ENCODE measurements at places on chromosomes 12 and 14. TPM values are rescaled to one million over a fixed set of nuclear protein-coding genes. Genes with fewer than 3 reads are reported as not detected.

Gene ERO1A
- 32.6 TPM for polyA plus RNA-seq

Gene CIDEB
- polyA plus RNA-seq = 20.2 TPM

Gene KIAA0586
- 24.2 TPM for polyA plus RNA-seq

- DNase-seq = no peak
These were observed 167.7 kb upstream of the AMIGO2 start for GRCh38 chr12:47247418-47247817.

DNA sequence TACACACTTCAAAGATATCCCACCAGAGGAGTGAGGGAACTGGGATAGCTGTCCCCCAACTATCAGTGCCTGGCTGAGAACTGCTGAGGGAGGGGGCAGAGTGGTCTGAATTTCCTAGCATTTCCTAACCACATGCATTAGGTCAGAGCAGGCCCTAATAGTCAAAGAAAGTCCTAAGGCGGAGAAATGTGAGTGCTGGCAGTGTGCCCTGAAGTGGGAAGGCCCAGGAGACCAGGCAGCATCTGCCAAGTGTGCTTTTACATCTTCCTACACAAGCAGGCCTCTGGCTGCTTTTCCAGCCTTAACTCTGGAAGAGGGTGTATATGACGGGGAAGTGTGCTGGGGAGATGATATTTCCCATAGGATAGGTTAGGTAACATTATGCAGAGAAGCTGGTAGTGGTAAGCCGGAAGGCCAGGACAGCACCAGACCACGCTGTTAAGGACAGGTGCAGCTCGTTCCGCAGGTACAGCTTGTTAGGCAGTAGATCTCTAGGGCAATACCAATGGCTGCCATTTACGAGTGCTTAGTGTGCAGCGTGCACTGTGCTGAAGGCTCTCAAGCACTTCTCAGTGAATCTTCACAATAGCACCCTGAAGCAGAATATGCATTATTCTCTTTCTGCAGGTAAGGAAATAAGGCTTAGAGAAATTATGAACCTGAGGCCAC, 9.1 kb upstream of the CCDC198 start:
- no peak for DNase-seq

DNA sequence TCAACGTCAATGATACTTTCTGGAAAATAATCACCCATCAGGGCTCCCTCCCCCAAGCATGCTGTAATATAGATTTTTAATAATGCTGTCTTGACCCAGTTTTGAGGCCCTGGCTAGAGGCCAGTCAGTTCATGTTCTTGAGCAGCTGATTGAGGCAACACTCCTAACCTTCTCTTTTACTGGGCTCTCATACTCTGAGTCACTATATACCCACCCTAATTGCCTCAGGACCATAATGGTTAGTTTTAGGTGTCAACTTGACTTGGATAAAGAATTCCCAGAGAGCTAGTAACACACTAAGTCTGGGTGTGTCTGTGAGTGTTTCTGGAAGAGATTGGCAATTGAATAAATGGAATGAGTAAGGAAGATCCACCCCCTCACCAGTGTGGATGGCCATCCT, 527.0 kb upstream of the ATP2B1 start:
- no peak for DNase-seq

GRCh38 chr12:124379938-124380754, 85.3 kb downstream of the RFLNA start:
- DNase-seq = no peak
